ENCODE measurements at places on chromosomes 7 and 10.
A peak's percentile ranks its signal among the peaks of the same experiment; 100 is the strongest.

- no peak for DNase-seq
Observed at GRCh38 chr7:7869036-7869435, 99.6 kb upstream of the GLCCI1 start.

- no peak for DNase-seq
Observed at GRCh38 chr7:138295049-138295637, 164.9 kb upstream of the TRIM24 start.

- no peak for DNase-seq
Observed at GRCh38 chr7:134654104-134654775, 7.6 kb downstream of the BPGM start.

DNA sequence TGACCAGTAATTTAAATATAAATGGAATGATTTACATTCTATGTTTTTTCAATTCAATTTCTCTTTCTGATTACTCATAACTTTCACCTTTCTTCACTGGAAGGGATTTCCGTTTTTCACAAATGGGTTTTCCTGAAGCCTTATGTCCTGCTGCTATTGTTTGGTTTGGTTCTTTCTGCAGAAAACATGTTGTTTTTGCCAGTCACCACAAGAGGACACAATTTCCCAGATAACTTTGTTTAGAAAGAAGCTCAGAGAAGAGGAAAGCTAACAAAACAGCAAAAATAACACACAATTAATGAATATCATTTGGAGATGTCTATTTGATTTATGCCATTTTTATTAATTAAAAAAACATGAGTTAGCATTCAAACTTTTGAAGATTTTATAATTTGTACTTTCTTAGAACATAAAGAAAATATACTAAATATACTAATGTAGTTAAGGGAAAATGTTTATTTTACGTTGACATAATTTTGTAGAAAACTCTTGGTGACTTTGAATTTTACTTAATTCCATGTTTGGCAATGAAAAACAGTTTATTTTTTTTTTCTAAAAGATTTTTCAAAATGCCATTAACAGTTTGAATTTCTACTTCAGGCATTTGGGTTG is 4.6 kb upstream of the TWIST1 start:
- no peak for DNase-seq

- peak; percentile 96 for DNase-seq
Observed at GRCh38 chr7:100837099-100837836, 9.9 kb upstream of the EPHB4 start.

- DNase-seq, result no peak
Observed at GRCh38 chr7:100022621-100023020, 7.2 kb downstream of the ZKSCAN1 start.

GRCh38 chr10:93993782-93994437 is at the start of gene PLCE1:
Gene PLCE1 (plus strand): TSS chr10:93993931. CDS start chr10:94031047, 37,116 bp downstream.
- peak; percentile 95 for DNase-seq

DNA sequence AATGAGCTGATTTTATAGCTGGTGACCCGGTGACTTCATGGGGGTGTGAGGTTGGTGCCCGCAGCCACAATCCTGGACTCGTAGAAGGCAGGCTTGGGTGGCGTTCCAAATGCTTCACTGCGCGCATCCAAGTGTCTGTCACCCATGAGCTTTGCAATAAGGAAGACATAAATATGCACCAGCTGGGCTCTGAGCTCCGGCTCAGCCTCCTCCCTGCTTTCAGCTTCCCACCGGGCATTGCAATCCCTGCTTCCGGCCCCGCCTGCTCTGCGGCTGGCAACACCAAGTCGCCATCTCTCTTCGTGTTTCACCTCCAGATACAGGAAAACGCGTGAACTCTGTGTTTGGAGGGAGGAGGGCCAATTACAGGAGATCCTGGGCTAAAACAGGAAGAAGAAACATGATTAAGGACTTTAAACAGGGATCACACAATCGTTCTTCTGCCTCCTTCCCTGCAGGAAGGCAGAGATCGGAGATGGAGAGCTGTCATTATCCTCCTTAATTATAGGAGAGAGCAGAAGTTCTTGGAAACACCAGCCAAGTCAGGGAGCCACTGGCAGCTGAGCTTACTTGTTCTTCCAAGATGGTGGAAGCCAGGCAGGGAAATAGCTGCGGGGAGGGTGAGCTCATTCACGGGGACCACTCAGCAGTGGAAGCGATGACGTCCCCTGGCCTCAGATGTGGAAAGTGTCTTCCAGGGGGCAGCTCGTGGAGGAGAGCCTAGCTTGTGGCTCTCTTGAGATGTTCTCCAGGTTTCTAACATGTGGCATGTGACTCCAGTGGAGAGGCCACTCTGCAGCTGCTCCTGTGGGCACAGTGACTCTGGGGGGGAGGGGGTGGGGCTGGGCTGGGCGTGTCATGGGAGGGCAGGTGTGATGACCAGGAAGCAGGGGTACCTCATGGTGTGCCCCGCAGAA is 134.9 kb downstream of the CAMK1D start:
- peak; percentile 34 for DNase-seq

DNA sequence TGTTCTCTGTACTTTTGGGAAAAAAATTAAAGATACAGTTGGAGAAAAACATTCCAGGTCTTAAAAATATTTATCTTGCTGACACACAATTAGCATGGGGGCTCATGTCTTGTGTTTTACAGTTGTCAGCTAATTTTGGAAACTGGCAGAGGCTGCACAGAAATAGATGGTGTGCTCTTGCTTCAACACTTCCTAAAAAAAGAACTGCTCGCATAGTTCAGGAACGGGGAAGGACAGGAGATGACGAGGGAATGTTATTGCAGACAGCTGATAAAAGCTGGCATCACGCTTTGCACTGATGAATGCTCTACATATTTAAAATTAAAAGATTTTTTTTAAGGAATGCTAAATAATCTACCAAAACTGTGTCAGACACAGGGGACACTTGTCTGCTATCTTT is 103.5 kb upstream of the CELF2 start:
- peak; percentile 43 for DNase-seq

DNA sequence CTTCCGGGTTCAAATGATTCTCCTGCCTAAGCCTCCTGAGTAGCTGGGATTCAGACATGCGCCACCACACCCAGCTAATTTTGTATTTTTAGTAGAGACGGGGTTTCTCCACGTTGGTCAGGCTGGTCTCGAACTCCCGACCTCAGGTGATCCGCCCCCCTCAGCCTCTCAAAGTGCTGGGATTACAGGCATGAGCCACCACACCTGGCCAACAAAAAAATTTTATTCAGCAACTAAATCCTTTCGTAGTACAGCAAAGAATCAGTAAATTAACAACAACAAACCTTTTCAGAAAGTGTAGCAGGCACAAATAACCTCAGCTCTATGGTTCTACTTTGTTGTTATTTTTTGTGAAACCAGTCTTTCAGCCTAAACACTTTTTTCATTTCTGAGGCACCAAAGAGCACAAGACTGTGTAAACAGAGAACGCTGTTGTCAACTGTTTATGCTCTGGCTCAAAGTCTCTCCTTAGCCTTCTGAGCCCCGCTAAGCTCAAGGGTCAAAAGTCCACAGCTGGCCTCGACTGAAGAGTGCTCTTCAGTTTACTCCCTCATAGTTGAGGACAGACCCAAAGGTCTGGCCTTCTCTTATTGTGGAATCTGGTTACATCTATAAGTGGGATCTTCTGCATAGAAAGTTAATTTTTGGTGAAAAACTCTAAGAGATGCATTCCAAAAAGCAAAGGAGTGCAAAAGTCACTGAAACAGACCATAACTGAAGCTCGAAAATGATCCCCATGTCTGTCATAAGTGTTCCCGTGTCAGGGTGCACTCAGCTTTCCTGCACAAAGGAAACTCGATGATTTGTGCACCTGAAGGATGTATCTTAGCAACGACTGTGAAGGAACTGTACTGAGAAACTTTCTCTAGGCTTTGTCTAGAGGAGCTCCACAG is 24.6 kb upstream of the DDX50 start:
- DNase-seq, result no peak

GRCh38 chr7:129949292-129950133 is 3.2 kb downstream of the UBE2H start:
- DNase-seq, result peak; percentile 66

DNA sequence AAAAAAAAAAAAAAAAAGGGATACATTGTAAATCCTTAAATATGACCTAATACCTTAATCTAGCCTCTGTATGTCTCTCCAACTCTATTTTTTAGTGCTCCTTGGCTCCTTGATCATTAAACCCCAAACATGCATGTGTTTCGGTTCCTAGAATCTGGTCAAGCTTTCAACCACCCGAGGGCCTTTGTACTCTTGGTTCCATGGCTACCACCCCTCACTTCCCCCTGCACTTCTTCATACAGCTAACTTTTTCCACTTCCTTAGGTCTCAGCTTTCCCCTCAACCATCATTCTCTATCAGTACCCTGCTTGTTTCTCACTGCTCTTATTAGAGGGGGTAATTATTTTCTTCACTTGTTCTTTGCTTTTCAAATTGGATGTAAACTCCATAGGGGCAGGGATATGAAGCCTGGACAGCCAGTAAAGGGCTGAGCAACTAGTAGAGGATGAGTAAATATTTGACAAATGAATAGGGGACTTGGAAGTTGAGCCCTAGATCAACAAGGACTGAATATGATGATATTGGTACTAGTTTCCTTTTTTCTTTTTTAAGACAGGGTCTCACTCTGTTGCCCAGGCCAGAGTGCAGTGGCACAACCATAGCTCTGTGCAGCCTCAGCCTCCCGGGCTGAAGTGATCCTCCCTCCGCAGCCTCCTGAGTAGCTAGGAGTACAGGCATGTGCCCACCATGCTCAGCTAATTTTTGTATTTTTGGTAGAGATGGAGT is 4.3 kb upstream of the GDI2 start:
- no peak for DNase-seq

DNA sequence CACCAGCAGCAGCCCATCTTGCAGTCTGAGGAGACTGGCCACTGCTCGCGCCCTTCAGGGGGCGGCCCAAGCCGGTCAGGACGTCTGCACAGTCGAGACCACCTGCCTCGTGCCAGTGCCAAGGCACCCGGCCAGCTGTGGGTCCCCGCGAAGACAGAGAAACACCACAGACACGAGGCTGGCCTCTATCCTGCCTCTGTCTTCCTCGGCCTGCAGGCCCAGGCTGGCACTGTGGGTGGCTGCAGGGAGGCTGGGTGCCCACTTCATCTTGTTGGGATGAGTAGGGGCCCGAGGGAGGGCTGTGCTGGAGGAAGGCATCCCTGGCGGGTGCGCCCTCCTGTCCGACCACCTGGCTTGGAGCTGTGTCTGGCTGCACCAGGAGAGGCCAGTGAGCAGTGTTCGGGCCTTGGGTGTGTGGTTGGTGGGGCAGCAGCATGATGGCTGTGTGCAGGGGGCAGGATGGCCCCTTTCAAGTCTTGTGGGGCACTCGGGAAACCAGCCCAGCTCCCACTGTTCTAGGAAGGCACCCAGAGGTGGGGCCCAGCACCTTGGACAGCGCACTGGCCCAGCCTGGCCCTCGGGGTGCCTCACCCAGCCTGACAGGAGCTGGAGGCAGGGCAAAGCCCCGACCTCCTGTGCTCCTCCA is 7.3 kb downstream of the DPYSL4 start:
- peak; percentile 68 for DNase-seq

GRCh38 chr10:29649561-29650551 is 15.1 kb upstream of the SVIL start:
- DNase-seq, result peak; percentile 14

DNA sequence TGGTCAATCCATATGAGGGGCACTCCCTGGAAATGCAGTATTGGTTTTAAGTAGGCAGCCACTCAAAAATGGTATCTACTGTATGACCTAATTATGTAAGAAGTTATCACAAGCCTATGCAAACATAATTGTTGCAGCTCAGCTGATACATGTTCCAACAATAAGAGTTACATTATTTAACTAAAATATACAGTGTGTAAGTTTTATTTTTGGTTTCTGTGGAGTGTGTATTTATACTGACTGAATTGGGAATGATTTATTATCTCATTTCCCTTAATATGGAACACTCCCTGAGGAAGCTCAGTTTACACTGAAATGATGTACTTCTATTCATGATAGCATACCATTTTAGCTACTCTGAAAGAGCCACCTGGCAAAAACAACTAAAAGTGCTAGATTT is 2.6 kb upstream of the ING3 start:
- no peak for DNase-seq

DNA sequence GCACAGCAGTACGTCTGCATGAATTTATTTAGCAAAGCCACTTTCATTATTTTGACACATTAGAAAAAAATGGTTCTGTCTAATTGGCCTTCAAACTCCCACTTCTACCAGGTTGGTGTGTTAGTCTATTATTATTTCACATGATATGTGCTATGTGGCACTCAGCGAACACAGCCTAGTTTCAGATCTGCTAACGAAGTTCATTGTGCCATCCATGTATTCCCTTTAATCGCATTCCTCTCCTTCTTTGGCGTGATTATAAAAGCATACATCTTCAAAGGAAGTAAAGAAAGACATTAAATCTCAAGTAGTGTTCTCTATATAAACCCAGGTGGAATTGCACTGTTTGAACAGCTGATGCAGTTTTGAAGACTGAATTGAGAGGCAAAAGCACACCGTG is 96.4 kb upstream of the CACNA2D1 start:
- DNase-seq, result no peak

DNA sequence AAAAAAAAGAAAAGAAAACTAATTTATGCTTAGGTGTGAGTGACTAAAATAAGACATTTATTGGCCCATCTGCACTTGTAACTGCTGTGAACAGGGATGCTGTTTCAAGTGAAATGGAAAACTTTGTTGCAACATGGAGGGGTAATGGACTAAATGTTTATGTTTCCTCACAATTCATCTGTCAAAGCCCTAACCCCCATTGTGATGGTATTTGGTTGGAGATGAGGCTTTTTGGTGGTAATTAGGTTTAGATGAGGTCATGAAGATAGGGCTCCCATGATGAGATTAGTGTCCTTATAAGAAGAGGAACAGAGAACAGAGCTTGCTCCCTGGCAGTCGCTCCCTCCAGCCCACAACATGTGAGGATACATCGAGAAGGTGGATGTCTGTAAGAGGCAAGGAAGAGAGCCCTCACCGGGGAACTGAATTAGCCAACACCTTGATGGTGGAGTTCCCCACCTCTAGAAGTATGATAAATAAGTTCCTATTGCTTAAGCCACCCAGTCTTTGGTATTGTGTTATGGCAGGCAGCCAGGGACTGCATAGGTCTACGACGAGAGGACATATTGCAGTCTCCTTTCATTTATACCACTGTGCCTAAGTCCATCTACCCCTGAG is 28.6 kb upstream of the VCL start:
- DNase-seq, result no peak

- DNase-seq, result peak; percentile 67
Observed at GRCh38 chr10:123573236-123574108, 92.7 kb upstream of the GPR26 start.

GRCh38 chr7:34162027-34162565 is 256.8 kb downstream of the BMPER start:
- DNase-seq, result no peak

DNA sequence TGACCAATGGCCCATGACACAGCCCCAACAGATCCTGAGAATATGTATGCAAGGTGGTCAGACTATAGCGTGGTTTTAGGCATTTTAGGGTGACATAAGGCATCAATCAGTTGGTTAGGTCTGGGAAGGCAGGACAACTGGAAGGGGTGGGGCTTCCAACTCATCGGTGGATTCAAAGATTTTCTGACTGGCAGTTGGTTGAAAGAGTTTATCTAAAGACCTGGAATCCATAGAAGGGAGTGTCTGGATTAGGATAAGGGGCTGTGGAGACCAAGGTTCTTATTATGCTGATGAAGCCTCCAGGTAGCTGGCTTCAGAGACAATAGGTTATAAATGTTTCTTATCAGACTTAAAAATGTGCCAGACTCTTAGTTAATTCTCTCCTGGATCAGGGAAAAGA is 60.3 kb upstream of the CFAP46 start:
- DNase-seq, result no peak

- no peak for DNase-seq
Observed at GRCh38 chr7:117835016-117835664, 38.1 kb downstream of the CTTNBP2 start.
